ENCODE measurements at places on chromosomes 3 and 15.

DNA sequence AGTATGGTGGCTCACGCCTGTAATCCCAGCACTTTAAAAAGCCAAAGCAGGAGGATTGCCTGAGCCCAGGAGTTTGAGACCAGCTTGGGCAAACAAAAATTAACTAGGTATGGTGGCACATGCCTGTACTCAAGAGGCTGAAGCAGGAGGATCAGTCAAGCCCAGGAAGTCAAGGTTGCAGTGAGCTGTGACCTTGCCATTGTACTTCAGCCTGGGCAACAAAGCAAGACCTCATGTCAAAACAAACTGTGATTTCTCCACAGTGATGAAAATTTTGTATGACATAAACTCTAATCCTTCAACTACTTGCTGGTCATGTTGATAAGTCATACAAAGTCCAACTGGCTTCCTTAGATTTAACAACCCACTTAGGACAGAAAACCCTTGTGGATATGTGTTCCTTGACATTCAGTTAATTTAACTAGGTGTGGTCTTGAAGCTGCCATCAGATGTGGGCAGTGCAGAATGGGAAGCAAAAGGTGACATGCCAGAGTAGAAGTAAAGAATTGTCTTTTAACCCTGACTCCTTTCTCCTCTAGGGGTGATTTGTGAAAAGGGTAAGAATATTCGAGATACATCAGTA is 263.3 kb downstream of the PTPRG start:
- DNase-seq = no peak

GRCh38 chr3:96931119-96931862 is 116.9 kb downstream of the EPHA6 start:
- DNase-seq = no peak

GRCh38 chr3:8641472-8641871 is 3.1 kb downstream of the SSUH2 start:
- no peak for DNase-seq

- DNase-seq = peak; percentile 28
Observed at GRCh38 chr3:155701882-155702465, 42.9 kb downstream of the PLCH1 start.

GRCh38 chr15:36429707-36430106 is 149.7 kb upstream of the CDIN1 start:
- DNase-seq = no peak

Data from hematopoietic multipotent progenitor cell treated with erythropoietin and hydrocortisone succinate and interleukin-3 and kit ligand, for 17 days (in vitro differentiated cells).